Esophagus muscularis mucosa (tissue), 4 donors: ENCODE measurements at places on chromosomes 5 and 9. TPM values are rescaled to one million over a fixed set of nuclear protein-coding genes. Genes with fewer than 3 reads are reported as not detected.

Gene OTP
- not detected for total RNA-seq

Gene ORM2
- total RNA-seq: not detected

GRCh38 chr5:174828804-174829510, 104.6 kb downstream of the MSX2 start:
- DNase-seq: no peak

Gene DNM1
- 10.9 TPM for total RNA-seq

- no peak for DNase-seq
Observed at GRCh38 chr5:98570010-98570409, 203.5 kb upstream of the RGMB start.

Gene SIT1
- 0.83 TPM for total RNA-seq

DNA sequence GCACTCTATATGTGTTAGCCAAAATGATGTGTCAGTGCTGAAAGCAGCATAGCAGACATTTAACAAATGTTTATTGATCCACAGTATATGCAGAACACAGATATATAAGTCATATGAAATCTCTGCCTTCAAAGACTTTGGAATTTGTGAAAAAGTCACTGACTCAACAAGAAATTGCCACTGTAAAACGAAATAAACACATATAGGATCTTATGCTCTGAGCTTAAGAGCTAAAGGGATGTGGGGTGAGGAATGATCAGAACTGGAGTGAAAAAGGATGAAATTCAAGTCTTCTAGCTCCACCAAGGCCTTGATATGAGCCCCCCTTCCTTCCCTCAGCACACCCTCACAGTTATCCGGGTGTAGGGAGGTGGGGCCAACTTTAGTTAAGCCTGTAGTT, 49.9 kb downstream of the PLAC8L1 start:
- no peak for DNase-seq

DNA sequence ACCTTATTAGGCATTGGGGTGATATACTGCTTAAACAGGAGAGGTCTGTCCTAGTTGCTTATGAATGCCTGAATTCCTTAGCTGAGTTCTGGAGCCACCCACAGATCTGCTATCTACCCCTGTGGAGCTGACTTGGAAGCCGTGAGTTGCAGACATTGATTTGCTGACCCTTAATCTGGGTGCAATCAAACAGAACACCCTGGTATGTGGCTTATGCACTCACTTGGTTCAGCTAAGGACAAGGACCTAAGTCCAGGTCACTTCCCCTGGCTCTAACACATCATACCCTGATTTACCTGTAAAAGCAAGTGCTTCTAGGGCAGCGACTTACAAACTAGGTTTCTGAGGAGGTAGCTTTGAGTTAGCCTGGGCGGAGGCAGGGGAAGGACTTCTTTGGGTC, 41.6 kb upstream of the TLR4 start:
- DNase-seq: no peak

Gene RELL2
- total RNA-seq: 1.2 TPM

DNA sequence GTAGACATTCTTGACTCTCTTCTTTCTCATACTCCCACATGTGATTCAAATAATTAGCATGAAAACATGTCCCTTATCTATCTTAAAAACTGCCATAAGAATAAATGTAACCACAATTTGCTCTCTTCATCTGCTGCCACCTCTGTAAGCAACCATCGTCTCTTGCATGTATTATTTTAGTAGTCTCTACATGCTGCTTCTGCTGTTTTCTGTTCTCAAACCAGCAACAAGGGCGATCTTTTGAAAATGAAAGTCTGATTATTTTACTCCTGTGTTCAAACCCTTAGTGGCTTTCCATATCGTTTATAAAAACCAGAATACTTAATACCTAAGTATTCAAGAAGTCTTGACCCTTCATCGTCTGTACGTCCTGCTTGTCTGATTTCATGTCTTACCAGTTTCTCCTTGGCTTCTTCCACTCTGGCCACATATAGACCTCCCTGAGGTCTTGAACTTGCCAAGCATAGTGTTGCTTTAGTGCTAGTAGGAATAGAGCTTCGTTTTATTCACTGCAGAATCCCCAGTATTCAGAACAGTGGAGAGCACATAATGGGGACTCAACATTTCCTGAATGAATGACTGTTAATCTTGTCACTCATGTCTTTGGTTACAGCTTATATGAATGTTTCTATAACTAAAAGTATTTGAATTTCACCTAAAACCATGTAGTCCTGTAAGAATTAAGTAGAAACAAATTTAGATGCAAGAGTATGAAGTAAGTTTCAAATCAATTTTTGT, 10.6 kb downstream of the CDC42SE2 start:
- DNase-seq: no peak

- DNase-seq: no peak
Observed at GRCh38 chr9:37370968-37371563, 51.4 kb upstream of the GRHPR start.

Gene NUTM2G
- total RNA-seq: not detected

Gene HSPB3
- 19.1 TPM for total RNA-seq

DNA sequence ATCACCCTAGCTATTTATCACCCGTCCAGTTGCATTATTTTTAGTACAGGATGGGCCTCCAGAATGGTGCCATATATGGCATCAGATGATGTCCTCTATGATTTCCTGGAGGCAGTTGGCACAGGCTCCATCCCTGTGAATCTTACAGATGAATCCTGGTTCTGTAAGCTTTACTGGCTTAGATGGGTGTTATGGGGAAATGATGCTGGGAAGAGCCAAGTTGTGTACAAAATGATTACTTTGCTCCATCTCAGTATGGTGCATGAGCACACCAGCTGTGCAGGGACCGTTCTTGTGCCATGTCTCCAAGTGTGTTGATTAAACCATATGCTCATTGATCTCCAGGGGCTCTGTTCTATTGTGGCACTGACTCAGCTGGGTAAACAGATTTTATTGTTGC, 755.7 kb downstream of the TLR4 start:
- DNase-seq: no peak

Gene CREBRF
- total RNA-seq: 76.5 TPM

DNA sequence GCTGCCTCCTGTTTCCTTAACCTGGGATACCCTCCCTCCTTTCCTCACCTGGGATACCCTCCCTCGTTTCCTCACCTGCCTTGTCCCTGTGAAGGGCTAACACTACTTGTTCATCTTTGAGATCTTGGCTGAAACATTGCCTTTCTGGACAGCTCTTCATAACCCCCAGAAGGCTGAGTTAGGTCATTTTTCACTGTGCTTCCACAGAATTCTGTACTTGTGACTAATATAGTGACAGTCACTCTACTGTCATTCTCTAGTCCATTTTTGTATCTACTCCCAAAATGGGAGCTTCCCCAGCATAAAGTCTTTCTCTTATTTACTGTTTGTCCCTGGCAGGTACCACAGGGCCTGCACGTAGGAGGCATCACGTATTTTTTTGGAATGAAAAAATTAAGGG, 21.5 kb upstream of the DAB2 start:
- DNase-seq: no peak

DNA sequence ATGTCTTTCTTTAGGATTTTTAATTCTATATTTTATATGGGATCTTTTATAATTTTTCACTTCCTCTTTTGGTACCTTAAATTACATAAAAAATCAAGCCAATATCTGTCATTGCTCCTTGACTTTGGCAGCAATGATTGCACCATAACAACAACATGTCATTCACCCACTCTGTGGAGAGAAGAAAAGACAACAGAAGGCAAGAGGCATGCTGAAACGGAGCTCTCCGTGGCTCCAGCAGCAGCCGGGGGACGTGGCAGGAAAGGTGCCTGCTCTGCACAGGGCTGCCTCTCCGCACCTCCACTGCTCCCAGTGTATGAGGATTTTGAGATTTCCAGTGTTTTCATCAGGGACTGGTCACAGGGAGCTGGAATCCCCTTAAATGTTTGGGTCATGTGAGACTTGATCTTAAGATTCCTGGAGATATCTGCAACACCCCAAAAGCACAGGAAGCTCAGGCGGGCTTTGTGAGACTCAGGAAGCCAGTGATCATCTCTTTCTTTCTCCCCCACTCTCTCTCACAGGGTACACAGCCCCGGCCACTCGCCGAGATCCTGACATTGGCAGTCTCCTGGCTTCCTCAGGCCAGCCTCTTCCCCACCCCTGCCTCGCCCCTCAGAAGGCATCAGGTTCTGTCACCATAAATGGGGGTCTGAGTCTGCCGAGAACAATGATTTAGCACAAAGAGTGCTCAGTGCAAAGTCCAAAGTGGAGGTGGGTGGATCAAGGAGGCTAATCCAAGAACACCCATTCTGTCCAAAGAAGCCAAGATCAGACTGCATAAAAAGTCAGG, 74.6 kb downstream of the ACTL7B start:
- DNase-seq: no peak

- no peak for DNase-seq
Observed at GRCh38 chr5:176543428-176544182, 5.5 kb upstream of the CDHR2 start.

Gene PDCD1LG2
- total RNA-seq: 2.7 TPM

DNA sequence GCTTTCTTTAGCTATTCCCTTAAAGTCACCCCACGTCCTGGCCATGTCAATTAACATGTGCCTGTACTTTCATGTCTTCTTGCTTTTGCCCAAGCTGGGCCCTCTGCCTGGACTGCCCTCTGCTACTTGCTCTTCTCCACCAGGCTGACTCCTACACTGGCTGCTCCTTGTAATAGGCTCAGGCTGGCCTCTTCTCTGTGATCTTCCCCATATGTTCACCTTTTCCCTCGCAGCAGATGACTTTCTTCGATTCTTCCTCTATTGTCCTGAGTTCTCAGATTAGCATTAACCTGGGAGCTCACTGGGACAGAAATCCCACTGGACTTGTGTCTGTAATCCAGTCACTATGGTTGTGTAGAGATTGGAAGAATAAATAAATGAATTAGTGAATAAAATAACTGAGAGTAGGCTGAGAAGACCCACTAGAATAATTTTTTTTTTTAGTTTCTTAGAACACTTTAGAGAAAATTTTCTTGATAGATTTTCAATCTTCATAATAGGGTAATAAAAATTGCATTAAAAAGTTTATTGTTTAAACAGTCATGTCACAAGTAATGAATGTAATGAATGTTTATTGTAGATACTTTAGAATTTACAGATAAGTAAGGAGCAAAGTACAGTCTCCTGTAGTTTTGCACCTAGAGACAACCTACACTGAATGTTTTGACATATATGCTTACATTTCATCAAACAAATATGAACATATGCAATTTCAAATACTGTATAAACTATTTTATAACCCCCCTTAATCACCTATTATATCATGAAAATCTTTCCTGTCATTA, 47.4 kb upstream of the TNFSF15 start:
- DNase-seq: no peak

Gene ISL1
- total RNA-seq: not detected

Gene CD274
- total RNA-seq: 0.65 TPM

DNA sequence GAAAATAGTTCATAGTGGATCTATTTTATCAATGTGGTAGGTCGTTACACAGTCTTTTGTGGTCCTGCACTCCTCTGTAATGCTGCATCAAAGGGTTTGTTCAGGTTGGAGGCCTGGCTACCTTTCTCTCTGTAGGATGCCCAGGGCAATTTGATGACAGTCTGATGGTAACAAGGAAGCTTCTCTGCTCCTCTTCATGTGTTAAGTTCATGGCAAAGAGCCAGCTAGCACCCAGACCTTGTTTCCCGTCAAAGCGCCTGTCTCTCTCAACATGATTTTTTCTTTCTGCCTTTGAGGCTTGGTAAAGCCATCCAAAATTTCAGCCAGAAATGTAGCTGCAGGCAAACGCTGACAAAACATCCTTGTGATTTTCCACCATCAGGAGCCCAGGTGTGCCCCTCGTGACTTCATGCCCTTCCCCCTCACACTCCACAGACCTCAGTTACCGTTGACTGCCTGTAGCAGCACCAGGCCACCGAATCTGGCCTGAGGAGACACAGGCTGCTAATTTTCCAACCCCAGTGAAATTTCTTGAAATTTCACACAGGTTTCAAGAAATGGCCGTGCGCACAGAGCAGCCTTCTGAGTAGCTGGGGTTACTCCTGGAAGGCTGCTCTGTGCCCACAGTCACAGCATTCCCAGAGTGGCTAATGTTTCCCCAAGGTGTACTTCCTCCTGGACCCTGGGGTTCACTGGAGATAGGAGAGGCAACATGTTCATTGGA, 292.7 kb downstream of the CWC27 start:
- DNase-seq: peak; percentile 53

GRCh38 chr5:73233461-73234203, 60.6 kb downstream of the TMEM174 start:
- no peak for DNase-seq

DNA sequence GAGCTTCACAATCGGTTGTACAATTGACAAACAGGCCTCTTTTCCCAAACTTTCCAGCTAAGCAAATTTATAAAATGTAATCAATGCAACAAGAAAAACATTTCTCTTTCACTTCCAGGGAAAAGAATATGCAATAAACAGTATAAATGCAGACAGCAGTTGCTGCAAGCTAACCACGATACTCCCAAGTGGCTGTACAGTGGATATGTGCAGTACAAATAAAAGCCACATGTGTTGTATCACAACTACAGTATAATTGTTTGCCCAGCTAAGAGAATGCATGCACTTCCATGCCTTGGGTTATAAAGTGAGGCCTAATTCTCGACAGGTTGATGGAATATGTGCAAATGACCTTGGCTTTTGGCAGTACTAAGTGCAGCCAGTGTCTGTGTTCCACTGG, 16.7 kb upstream of the PDCL start:
- no peak for DNase-seq

Gene C9orf50
- total RNA-seq: not detected

Gene FAT2
- not detected for total RNA-seq

Gene GLRA1
- total RNA-seq: not detected

Gene SARDH
- total RNA-seq: 0.52 TPM

DNA sequence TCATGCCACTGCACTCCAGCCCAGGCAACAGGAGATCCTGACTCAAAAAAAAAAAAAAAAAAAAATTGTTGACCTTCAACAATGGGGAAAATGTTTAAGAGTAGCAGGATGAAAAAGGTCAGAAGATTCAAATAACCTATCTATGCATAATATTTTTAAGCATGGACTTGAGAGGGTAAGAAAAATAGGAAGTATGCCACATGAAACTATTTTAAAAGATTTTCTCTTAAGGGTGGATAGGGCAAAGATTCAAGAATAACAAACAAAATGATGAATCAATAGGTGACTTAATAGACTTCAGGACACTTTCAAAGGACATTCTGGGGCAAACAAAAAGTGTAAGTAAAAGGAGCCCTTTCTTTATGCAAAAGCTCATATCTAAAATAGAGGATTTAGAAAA, 3.2 kb downstream of the TEX48 start:
- no peak for DNase-seq

DNA sequence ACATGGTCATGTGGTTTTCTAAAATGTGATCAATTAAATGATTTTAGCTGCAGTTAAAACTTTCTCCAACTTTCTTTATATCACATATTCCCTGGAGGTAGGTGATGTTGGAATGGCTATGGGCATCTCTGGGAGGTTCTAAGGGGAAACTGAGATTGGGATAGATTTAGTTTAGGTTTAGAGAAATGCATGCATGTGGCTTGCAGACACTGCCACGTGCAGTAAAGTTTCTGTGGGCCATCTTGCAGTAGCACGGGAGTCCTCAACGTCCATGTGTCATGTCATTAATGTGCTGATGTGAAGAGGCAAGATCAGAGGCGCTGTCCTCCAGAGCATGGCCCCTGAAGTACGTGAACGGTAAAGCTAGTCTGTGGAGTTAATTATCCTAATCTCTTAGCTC, 532.7 kb downstream of the SEMA5A start:
- DNase-seq: no peak
